ENCODE measurements at places on chromosomes 4 and X.

DNA sequence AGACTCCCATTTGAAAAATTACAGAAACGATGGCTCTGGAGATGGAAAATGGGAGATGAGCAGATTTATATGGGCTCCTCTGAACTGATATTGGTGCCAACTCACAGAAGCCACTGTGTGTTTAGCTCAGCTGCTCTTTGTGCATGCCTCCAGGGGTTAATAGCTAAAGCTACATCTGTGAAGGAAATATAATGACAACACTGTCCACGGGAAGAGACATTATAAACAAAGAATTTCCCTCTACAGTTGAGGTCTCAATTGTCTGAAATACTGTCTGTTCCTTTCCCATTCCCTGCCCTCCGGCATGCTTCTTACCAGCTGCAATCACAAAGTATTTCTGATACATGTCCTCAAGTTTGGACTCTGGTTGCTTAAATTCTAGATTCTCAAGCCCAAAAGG, 40.4 kb downstream of the PPA2 start:
- DNase-seq, result no peak

- no peak for DNase-seq
Measured at GRCh38 chrX:53831662-53832635, 145.4 kb upstream of the HUWE1 start.

DNA sequence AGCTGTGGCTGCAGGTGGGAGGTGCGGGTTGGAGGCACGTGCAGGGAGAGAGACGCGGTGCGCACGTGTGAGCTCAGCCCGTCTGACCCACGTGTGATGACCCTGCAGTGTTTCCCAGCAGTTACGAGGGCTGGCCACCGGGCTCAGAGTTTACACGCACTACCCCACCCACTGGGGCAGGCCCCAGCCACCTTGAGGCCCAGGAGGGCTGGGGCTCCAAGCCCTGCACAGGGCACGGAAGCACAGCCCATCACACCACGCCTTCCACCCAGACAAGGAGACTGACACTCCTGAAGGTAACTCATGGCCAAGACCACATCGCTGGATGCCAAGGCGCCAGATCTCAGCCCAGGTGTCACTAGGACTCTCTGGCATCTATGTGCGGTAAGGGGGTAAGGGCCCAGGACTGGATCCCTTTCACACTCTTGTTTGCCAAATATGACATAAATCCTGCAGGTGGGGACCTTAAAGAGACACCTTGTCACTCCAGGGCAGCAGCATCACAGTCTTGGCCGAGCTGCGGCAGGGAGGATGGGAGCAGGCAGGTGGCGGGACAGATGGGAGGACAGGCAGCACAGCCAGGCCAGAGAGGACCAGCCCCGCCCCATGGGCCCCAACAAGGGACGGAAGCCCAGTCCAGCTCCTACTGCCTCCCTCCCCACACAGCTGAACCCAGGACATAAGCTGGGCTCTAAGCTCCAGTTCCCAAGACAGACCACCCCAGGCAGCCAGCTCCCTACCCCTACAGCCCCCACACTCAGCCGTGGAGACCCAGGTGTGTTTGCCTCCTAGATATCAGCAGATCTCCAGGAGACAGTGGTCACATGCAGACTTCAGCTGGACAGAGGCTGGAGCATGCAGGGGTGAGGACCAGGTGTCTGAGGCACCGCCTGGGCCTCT, 56.8 kb downstream of the ZFYVE28 start:
- DNase-seq, result no peak

GRCh38 chr4:73752424-73752823, 12.1 kb downstream of the CXCL8 start:
- DNase-seq, result no peak

DNA sequence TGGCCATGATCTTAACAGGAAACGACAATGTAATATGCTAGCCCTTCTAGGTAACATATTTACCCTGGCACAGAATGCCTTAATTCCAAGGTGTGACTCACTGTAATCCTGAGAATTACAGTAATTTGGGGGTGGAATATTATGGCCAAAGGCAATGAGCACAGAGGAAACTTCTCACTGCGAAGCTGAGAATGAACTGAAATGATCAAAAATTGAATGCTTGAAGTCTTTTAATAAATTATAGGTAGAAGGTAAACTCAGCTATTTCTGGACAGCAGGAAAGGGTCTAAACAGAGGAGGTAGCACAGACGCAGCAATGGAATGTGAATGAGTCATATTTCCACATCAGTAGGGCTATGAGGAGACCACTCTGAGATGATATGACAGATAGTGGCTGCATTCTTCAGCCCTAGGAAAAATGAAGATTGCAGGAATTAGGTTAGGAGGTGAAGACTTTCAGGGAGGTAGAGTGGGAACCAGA, 312.6 kb downstream of the PACRGL start:
- no peak for DNase-seq

GRCh38 chr4:148434075-148434773, 8.0 kb downstream of the NR3C2 start:
- DNase-seq, result no peak

GRCh38 chr4:70531981-70532380, 13.6 kb downstream of the AMTN start:
- DNase-seq, result no peak

- no peak for DNase-seq
Measured at GRCh38 chrX:137988470-137988869, 422.5 kb downstream of the ZIC3 start.

DNA sequence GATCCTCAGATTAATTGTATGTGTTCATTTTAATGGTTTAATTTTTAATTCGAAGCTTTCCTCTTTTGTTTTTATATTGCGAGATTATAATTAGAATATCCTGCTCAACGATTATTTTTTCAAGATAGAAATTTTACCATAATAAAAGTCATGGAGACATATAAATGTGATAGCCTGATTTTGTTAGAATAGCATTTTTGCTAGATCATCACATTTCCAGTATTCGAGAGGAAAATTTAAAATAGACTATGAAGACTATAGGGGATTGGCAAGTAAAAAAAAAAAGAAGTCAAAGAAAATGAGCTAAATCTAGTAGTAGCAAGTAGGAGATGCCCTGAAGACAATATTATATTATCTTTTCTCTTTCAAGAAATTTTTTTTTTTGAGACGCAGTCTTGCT, 60.6 kb downstream of the TENM3 start:
- no peak for DNase-seq

Measured in fibroblast of skin of left biceps (primary cell).